ENCODE measurements at places on chromosomes 5 and 9.

GRCh38 chr9:40926404-40927259 lies 201.8 kb downstream of the FOXD4L6 start:
- DNase-seq, result no peak

DNA sequence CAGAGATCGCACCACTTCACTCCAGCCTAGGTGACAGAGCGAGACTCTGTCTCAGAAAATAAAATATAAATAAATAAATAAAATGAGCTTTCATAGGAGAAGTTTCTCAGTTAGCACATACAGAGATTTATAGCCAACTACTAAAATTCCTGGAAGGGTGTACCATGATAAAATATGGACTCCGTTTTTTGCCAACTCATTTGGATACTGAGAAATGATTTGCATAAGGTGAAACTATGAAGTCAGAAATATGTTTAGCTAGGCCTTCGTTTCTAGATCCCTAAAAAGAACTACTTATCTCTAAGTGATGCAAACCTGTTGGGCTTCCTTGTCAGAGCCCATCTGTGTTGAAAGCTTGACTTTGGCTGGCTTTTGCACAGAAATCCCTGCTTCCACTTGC lies 56.9 kb upstream of the SLC1A1 start:
- no peak for DNase-seq

DNA sequence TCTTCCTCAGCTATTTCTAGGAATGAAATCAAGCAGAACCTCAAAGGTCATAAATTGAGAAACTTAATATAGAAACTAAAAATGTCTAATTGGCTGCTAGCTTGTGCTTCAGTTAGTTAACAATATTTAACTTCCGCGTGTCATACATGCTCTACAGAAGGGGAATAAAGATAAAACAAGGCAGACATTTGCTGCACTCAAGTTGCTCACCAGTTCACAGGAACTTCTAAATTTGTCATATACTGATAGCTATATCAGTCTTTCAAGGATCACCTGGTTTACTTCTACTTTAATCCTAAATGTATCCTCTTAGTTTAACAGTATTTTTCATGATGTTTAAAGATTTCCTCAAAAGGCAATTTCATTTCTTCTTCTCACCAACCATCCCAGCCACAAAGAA lies 8.4 kb downstream of the CCNH start:
- no peak for DNase-seq

- DNase-seq, result no peak
Measured at GRCh38 chr5:174500636-174501035, 223.7 kb upstream of the MSX2 start.

DNA sequence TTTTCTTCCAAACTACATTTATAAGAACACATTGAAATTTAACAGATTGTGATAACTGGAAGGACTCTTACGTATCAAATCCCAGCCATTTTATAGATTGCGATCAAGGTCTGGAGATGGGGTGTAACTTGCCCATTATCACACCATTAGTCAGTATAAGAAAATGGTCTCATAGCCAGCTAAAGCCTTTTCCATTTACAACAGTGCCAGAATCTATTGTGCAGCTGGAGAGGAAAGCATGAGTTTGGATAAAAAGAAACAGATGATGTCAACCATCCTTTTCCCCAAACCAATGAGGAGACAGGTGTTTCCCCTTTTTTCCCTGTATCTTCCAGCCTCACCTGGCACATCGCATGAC lies 658.8 kb downstream of the ACTL7B start:
- no peak for DNase-seq

- DNase-seq, result no peak
Measured at GRCh38 chr9:116901260-116901659, 214.2 kb downstream of the TRIM32 start.

All from stimulated activated CD4-positive, alpha-beta T cell treated with anti-CD3 and anti-CD28 coated beads, Interleukin-4, amount 100 ng/mL, for 1 hour (primary cell).